ENCODE measurements at places on chromosomes 5 and 9.

- DNase-seq, result no peak
These were observed 21.4 kb downstream of the TMEM245 start for GRCh38 chr9:109098171-109098959.

GRCh38 chr5:151208481-151208914 lies 15.4 kb downstream of the CCDC69 start:
- no peak for DNase-seq

GRCh38 chr9:13387734-13388067 lies 108.2 kb upstream of the MPDZ start:
- DNase-seq, result no peak

DNA sequence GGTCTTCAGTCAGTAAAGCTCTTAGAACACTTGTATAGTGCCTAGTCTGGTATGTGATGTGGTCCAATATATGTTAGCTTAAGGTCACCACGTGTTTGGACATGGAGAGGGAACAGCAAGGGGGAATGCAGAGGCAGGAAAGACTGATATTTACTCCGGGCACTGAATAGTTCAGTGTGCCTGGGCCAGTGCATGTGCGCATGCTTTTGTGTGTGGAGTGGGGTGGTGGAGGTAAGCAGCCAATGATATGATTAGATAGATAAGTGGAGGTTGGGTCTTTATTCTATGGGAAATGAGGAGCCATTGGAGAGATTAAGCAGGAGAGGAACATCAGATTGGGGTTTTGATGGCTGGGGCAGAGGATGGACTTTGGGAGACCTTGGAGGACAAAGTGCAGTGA lies 14.0 kb downstream of the OR13J1 start:
- DNase-seq, result no peak

DNA sequence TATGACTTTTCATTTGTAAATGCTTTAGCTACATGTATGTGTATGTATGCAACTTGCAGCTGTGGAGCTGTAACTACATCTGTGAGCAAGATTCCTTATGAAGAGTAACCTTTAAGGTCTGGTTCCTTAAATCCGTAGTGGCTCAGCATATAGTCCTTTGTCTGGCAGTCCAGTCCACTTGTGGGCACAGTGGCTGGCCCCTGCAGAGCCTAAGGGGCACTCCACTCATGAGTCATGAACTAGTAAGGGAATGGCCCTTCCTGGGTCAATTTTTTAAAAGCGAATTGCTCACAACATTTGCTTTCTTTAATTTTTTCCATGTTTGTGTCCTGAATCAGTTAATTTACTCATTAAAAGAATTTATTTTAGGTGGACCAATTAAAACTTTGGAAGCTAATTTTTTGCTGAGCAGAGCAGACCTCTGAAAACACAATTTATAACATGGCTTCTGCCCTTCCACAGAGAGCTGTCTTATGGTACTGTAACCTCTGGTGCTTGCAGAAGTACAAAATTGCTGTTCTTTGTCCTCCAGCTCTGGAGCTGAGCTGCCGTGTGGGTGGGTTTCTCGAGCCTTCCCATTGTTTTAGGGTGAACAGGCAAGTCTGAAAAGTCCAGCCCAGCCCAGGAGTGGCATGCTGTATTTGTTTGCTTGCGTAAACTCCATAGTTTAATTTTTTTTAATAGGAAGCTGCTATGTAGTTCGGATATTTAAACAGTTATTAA lies 110.1 kb downstream of the MVB12B start:
- DNase-seq, result no peak

GRCh38 chr9:93316726-93317494 lies 133.0 kb downstream of the WNK2 start:
- no peak for DNase-seq

GRCh38 chr9:91008568-91008967 lies 206.9 kb downstream of the SYK start:
- no peak for DNase-seq

- no peak for DNase-seq
These were observed 48.0 kb downstream of the CAMK2A start for GRCh38 chr5:150241298-150242160.

DNA sequence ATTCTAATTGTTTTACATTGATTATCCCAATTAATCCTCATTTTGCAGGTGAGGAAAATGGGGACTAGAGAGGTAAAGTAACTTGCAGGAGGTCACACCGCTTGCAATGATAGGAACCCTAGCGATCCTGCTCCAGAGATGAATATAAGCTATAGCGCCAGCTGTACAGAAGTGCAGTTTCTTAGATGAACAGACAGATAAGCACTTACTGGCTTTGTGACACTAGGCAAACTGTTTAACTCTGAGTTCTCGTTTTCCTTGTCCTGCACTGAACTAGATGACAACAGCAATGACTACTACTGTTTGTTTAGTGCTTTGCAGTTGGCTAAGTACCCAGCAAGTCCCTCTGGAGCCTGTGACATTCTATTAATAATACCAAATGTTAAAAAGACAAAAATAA lies 11.1 kb downstream of the LHX6 start:
- no peak for DNase-seq

GRCh38 chr9:1057910-1058309 lies 7.8 kb downstream of the DMRT2 start:
- no peak for DNase-seq

DNA sequence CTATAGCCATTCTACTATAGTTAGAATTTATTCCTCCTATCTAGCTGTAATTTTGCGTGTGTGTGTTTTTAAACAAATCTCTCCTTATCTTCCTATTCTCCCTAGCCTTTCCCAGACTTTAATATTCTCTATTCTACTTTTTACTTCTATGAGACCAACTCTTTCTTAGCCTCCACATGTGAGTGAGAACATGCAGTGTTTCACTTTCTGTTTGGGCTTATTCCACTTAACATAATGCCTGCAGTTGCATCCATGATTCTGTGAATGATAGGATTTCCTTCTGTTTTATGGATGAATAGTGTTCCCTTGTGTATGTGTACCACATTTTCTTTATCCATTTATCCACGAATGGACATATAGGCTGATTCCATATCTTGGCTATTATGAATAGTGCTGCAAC lies 192.3 kb upstream of the TLX3 start:
- no peak for DNase-seq

DNA sequence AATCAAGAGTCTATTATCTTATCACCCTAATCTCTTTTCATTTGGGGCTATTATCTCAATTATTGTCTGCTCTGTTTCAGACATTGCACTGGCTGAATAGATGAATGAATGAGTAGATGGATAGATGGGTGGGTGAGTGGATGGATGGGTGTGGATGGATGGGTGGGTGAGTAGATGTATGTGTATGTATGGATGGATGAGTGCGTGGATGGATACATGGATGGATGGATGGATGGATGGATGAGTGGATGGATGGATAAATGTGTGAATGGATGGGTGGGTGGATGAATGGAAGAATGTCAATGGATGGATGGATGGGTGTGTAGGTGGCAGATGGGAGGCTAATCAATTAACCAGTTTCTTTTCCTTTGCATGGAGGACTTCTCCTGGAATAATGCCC lies 301.7 kb downstream of the NSG2 start:
- no peak for DNase-seq

DNA sequence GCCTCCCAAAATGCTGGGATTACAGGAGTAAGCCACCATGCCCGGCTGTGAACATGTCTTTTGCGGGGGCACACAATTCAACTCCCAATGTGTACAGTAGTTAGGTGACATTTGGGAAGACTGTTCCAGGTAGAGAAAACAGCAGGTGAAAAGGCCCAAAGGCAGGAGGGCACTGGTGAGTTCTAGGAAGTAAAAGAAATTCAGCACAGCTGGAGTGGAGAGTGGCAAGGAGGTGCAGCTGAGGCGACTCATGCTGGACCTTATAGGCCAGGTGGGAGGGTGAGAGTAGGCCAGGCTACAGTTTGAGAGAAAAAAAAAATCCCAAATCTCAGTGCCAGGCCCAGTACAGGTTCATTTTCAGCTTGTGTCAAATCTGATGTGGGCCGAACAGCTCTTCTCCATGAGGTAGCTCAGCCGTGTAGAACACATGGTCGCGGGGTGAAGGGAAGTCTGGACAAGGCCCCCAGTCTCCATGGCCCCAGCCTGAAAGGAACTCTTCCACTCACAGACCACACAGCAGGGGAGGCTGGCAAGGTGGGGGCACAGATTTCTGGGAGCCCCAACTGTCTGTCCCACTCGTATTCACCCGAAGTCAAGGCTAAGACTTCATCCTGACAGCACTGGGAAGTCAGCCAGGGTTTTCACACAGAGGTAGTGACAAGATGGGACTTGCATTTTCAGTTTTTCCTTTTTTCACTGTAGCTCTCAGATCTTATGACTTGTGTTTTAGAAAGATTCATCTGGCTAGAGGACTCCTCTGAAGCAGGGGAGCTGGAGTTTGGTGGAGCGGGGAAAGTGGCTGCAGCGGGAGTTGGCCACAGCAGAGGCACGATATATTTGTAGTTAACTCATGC lies 4.5 kb upstream of the HNRNPAB start:
- no peak for DNase-seq
